ENCODE measurements at places on chromosomes 1 and 21. TPM values are rescaled to one million over a fixed set of nuclear protein-coding genes. Genes with fewer than 3 reads are reported as not detected.

DNA sequence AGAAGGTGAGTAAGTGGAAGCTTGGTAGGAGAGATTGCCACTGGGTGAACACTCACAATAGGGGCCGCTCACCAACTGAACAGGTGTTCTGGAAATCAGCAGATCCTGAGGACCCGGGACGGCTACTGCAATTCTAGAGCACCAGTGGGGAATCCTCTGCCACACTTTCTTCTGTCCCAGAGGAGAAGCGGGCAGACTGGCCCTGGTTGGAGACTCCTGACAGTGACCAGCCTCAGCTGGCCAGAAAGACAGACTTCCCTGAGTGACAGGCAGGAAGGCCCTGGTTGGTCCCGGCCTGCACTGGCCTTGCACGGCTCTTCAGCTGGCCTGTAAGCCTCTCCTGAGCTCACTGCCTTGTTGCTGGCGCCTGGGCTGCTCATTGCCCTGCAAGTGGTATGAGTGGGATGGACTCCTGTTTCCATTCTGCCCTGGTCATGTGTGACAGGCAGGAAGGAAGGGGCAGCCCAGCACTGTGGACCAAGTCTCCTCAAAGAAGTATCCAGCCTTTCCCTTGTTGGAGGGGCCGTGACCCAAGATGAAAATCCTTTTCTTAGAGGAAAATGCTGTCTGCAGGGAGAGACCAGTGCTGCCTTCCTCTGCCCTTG is 34.5 kb downstream of the MAN1C1 start:
- DNase-seq: no peak

GRCh38 chr1:118659646-118660045 is 328.5 kb downstream of the TBX15 start:
- no peak for DNase-seq

DNA sequence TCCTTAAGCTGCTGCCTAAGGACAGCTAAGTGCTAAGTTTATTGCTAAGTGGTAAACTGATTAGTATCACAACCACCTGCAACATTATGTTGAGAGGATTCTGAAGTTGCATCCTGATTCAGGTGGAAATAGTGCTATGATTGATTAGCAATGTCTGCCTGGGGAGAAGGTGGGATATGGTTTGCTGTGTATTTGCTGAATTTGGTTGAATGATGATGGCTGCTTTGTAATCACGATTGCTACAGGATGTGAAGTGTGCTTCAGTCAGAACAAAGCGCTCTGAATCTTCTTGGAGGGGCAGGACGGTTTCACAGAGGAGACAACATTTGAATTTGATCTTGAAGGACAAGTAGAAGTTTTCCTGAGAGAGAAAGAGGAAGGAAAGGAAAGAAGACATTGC is 226.0 kb downstream of the ST6GALNAC3 start:
- DNase-seq: no peak

- no peak for DNase-seq
Observed at GRCh38 chr1:31624731-31625514, 7.4 kb downstream of the HCRTR1 start.

- DNase-seq: no peak
Observed at GRCh38 chr1:44151808-44152207, 10.4 kb upstream of the KLF18 start.

- DNase-seq: no peak
Observed at GRCh38 chr1:198846556-198846955, 207.7 kb downstream of the PTPRC start.

DNA sequence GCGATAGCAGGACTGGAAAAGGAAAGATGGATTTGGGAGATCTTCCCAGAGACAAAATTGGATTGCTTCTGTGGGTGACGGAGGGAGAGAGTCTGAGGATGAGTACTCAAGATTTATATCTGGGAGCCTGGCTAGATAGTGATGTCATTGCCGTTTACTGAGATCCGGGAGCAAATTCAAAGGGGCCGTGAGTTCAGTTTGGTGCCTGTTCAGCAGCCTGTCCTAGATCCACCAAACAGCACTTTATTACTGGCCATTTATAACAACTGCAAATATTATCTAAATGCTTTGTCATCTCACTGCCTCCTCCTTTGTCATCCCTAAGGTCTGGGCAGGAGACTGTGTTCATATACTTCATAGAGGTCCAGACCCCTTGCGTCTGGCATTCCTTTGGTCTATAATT is 29.2 kb downstream of the MAPKAPK2 start:
- no peak for DNase-seq

DNA sequence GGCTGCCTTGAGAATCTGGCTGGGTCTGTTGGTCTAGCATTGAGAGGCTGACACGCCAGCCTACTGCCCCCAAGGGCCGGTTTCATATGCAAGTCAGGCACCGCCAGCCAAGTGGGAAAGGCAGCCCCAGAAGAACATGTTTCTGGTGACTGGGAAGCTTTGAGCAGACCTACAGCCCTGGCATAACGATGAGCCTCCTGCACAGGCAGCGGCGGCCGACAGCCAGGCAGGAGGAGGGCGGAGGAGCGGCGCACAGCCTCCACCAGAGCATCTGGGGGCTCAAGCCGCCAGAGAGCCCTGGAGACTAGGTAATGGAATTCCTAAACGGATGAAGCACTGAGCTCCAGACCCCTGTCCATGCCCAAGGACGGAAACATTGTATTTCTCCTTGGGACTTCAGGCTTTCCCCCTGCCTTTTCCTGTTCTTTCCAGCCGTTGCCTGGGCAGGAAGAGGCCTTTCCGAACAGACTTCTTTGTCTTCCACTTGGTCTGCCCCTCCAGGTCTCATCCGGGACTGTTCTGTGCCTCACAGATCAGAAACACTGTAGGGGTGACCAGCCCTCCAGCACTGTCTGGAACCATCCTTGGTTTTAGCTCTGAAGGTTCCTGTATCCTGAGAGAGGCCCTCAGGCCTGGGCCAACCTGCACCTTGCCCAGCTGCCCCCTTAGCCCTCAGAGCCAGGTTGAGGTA is 59.5 kb downstream of the IRF2BP2 start:
- DNase-seq: no peak

GRCh38 chr1:86868477-86868876 is 45.4 kb downstream of the SELENOF start:
- no peak for DNase-seq

DNA sequence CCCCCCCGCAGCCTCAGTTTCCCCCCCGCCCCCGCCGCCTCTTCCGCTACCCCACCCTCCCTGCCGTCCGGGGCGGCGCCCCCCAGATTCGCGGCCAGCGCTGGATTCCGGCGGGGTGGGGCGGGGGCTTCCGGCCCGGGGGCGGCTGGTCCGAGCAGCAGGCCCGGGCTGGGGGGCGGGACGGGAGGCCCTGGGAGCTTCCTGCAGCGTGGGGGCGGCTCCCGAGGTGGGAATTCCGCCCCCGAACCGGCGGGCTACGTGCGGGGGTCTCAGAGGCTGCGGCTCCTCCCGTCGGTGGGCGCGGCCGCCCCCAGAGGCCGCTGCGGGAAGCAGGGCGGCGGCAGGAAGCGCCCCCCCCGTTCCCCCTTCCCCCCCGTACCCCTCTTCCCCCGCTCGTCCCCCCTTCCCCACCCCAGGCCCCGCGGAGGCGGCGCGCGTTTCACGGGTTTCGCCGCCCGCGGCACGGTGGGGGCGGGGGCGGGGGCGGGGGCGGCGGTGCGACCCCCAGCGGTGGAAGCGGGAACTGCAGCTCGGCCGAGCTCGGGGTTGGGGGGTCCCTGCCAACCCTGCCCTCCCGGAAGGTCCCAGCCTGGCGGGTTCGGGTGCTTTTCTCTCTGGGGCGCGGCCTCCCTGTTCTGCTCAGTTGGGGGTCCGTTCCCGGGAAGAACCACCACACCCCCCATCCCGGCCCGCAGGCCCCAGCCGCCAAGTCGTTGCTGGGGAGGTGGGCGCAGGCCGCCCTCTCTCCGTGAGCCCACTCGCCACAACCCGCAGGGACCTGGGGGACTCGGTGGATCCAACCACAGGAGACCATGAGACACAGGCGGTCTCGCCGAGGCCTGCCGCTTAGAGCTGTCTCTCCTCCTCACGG is 76.3 kb downstream of the MORN1 start:
- DNase-seq: peak; percentile 74

- no peak for DNase-seq
Observed at GRCh38 chr1:20153000-20153418, 13.9 kb downstream of the PLA2G2F start.

DNA sequence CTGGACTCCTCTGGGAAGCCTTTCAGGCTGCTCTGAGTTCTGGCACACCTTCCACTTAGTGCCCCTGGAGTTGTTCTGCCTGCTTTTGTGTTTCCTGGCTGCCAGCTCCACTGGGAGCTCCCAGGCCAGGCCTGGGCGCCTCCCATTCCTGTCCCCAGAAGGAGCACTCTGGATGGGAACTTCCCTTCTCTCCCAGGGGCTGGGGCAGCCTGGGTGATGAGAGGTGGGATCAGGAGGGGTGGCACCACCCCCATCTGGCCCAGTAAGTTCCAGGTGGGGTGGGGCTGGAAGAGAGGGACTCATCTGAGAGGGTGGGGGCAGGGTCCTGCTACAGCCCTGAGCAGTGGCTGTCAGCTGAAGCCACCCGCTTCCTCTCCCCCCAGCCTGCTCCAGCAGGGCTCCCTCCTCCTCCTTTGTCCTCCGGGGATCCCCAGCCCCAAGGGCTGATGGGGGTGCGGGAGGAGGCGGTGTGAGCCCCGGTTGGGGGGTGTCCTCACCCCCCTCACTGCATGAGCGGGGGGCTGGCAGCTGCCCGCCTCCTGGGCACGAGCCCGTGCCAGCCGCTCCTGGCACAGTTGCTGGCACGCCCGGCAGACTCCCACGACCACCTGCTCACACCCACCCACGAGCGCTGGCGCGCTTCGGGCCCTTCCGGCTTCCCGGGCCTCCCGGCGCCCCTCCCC is 4.7 kb downstream of the FOXO6 start:
- DNase-seq: no peak

DNA sequence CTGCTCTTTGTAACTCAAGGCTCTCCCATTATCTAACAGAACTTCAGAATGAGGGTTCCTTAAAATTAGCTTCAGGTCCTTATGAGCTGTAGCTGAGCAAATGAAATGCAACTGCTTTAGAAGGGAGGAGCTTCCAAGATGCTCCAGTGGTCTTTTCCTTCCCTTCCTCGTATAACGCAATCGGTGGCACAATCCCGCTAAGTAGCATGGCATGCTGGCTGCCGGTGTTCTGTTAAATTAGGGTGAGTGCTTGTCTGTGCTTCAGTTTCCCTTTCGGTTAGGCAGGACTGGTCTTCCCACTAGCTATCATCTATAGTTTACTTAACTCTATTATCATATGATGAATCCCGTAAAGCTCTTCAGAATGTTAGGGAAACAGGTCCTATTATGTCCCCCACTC is 917 bp downstream of the KIAA0040 start:
- DNase-seq: no peak

- no peak for DNase-seq
Observed at GRCh38 chr1:63486629-63487028, 36.4 kb downstream of the ITGB3BP start.

- no peak for DNase-seq
Observed at GRCh38 chr1:177927021-177927596, 42.7 kb downstream of the SEC16B start.

- DNase-seq: peak; percentile 24
Observed at GRCh38 chr1:227946624-227947385, 927 bp downstream of the WNT9A start.

- no peak for DNase-seq
Observed at GRCh38 chr1:117176579-117176978, 34.1 kb downstream of the VTCN1 start.

DNA sequence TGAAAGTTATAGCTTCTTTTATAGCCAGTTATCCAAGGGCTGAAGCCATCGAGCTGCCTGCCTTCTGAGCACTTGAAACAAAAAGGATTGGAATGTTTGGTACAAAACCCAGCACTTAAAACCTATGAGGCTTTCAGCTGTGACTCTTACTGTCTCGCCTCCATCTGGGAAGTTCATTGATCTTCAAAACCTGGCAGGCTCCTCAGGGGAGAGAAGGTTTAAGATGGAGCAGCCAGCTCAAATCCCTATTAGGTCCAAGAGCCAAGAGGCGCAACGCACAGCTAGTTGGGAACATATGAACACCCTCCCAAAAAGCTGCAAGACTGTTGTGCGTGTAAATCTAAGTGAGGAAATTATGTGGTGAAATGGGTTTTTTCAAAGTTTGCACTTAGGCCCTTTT is 33.4 kb downstream of the BACE2 start:
- no peak for DNase-seq

The KRTAP8-1 gene
- not detected for total RNA-seq

The SELE gene
- total RNA-seq: not detected

The ADGRL4 gene
- total RNA-seq: not detected

The PDC gene
- total RNA-seq: not detected

The FMO3 gene
- total RNA-seq: not detected

The NPHS2 gene
- total RNA-seq: not detected

The DCDC2B gene
- not detected for total RNA-seq
